ENCODE measurements at places on chromosomes 3 and 15.

DNA sequence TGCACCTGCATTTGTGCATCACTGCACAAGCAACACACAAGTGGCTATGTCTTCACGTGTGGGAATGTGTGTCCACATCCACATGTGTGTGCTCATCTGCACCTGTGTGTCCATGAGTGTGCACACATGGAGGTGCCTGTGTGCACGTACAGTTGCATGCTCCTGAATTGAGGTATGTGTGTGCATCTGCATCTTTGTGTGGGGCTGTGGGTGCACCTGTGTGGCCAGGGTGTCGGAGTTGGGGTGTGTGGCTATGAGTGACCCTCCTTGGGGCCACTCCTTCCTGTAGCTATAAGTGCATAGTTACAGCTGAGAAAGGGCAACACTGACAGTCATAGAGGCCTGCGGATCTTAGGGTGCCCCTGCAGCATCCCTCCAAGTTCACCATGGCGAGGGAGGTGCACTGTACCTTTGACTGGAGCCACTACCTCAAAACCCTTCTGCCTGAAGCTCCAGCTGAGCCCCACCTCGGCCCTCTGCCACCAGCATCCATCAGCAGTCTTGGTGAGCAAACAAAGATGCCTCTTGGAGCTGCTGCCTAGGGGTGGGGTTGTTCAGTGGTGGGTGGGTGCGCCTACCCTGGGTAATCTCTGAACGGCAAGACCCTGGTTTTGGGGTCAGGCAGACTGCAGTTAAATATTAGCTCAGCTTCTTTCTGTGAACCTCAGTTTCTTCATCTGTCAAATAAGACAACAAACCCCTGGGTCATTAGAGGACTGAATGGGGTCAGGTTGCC, 5.2 kb upstream of the HHATL start:
- peak; percentile 6 for DNase-seq

- no peak for DNase-seq
These were observed 417.4 kb downstream of the MECOM start for GRCh38 chr3:169246158-169246557.

DNA sequence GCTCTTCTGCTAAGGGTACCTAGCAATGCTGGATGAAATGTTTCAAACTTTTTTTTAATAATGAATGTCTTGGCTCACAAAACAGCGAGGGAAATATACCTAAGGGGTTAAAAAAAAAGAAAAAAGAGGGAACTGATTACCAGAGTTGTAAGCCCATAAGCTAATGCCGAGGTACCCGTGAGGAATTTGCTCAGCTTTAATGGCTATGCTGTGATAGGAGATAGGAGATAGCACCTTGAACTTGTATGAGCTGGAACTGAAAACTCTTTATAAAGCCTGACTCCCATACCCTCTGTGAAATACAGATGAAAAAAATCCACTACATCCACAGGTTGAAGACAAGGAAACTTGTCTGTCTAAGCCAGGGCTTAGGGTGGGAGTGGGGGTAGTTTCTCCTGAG, 13.9 kb downstream of the GRAMD1C start:
- no peak for DNase-seq

DNA sequence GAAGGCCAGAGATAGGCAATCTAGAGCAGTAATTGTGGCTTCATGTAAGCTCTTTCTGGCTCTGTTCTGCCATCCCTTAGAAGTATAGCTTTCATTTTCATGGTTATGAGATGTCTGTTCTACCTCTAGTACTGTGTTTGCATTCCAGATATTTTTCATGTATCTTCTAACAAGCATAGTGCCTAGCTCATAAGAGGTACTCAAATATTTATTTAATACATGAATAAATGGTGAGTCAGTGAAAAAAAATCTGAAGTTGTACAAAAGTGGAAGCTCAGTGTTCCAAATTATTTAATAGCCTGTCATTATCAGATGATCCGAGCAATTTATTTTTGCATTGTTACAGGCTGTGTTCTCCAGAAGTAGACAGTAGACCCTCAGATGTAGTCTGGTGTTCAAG, 64.3 kb downstream of the OXSM start:
- no peak for DNase-seq

- DNase-seq: no peak
These were observed 21.9 kb upstream of the CPNE9 start for GRCh38 chr3:9681723-9682081.

GRCh38 chr3:141114816-141115460, 63.8 kb downstream of the SPSB4 start:
- no peak for DNase-seq

GRCh38 chr15:53830707-53831386, 71.4 kb upstream of the WDR72 start:
- no peak for DNase-seq

- no peak for DNase-seq
These were observed 24.1 kb downstream of the CCDC54 start for GRCh38 chr3:107401301-107401700.

DNA sequence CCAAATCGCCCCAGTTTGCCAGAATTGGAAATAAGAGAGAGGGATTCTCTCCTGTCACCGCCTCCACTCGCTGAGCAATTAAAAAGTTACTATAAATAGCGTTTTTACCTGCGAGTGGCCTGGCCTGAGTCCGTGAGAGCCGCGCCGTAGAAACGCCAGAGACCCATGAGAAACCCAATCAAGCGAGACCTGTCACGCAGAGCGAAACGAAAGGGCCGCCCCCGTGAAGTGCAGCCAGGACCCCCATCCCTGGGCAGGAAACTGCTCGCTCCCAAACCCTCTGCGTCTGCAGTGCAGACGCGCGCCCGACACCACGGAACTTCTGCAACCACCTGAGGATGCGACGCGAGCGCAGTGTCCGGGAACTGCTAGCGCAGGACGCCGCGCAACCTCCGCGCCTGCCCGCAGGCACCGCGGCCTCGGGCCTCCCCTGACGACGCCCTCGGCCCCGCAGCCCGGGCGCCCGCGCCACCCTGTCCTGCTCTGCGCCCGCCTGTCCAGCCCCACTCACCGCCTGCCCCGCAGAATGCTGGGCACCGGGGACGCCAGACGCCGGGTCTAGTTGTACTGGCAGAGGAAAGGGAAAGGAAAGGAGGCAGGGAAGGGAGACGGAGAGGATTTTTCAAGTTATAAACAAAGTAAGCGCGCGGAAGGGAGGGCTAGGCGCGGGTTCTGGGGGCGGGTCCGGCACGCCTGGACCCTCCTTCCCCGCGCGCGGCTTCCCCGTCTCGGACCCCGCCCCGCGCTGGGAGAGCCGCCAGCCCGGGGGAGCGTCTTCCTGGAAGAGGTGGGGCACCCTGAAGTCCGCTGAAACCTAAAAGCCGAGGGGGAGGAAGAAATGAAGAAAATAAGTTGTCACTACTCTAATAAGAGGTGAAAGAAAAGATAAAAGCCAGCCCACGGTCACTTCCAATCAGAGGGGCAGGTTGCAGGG, at the start of gene PLSCR4:
PLSCR4 (minus strand) TSS at position 657 of the 934 bp plus-strand sequence. CDS start 29,034 bp downstream, outside the sequence.
- DNase-seq: peak; percentile 12

DNA sequence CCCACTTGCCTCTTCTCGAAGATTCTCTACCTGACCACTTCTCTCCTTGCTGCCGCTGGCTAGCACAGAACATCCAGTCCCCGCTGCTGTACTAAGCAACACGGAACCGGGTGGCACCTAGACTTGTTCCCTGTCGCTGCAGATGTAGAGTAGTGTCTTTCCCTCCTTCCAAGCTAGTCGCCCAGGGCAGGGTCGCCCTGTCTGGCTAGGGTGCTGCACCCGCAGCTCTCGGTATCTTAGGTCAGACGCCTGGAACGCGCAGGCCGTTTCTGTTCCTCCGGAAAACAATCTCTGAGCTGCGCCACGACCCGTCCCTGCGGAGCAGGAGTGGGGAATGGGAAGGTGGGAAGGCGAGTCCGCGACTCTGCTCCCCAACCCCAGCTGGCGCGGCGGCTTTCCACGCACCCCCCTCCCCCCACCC, 758 bp upstream of the SNX33 start:
- no peak for DNase-seq

DNA sequence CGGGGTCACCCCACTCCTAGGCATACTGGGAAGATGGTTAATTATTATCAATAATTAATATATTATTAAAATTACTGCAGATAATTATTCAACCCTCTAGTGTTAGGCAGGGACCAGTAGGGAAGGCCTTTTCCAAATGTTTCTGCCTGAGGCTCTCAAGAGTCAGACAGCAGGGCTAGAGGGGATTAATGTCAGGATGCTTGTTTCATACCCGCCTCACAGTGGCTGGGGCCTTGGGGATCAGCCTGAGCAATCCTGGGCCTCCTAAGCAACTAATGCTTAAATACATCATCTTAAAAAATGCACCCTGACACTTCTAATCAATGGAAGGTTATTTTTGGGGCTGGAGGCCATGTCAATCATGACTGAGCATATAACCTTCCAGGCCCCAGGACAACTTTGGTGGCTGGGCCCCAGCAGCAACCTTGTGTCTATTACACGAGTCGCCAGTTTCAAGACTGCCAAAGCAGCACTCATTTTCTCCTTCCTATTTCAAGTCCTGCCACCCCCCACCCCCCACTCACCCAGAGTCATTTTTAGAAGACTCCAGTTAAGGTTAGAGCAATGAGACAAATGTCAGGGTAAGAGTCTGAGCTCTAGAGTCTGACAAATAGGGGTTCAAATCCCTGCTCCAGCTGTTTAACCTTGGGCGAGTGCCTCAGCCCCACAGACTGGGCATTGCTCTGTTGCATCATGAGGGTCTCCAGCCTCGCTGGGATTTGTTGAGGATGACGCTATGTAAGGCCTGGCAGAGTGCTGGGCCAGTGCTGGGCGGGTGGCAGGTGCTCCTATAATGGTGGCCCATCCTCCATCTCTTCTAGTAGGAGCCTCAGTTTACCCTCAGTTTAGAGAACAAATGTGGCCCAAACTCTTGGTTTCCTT, 6.1 kb downstream of the AMOTL2 start:
- DNase-seq: no peak

DNA sequence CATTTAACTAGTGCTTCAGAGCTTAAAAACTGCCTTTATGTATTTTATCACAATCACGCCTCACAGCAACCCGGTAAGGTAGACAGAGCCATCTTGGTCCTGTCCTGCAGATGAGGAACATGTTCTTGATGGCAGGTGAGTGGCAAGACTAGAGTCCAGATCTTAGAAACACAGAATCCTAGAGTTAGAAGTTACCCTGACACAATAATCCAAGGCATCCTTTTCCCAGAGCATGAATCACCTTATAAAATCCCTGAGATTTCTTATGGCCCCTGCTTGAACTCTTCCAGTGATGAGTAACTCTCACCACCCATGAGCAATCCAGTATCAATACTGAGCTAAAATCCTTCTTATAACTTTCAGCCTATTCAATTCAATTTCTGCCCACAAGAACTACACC, 16.9 kb downstream of the POPDC2 start:
- DNase-seq: no peak

DNA sequence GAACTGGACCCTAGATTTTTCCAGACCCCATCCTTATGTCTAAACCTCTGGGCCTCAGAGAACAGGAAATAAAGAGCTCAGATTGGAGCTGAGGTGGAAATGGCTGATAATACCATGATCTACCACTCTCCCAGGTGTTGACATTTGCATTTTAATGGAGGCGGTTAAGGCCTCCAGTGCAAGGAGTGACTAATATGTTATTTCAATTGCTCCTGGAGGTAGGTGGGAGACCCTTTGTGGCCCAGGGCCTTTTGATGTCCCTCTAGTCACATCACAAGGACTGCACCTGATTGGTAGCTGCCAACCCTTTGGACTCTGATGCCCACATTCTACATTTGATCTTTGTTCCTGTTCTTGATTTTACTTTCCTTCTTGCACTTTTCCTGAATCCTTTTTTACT, 9.0 kb upstream of the ADCY5 start:
- DNase-seq: no peak

DNA sequence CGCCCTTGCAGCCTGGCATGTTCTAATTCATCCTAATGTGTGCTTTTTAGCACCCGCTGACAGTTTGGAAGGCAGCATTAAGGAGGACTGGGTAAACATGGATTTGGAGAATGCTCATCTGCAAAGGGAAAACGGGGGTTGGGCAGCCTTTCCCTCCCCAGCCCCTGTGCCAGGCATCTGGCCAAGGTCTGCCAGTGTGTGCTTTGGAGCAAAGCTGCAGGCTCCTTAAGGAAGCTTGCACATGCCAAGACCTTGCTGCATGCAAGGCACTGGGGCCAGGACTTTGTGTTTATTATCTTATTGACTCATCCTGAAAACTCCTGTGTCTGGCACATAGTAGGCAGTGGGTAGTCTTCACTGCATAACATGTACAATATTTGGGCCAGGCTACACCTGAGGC, 20.1 kb downstream of the FAM3D start:
- DNase-seq: no peak

- no peak for DNase-seq
These were observed 257.1 kb downstream of the UACA start for GRCh38 chr15:70505936-70506912.

DNA sequence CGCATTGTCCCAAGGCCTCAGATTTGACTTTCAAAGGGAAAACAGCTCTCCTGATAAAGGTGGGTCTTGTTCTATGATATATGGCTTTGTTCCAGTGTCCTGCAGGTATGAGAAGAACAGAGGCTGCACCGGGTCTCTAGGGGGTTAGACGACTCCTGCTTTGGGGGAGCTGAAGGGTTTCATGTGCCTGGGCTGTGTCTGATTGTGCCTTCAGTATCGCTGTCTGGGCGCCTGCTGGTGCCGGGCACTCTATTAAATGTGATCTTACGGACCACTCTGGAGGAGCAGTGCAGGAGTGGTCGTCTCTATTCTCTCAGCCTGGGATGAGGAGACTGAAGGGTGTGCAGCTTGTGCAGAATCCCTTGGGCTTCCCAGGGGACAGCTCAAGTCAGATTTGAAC, 16.0 kb downstream of the PAQR5 start:
- no peak for DNase-seq

DNA sequence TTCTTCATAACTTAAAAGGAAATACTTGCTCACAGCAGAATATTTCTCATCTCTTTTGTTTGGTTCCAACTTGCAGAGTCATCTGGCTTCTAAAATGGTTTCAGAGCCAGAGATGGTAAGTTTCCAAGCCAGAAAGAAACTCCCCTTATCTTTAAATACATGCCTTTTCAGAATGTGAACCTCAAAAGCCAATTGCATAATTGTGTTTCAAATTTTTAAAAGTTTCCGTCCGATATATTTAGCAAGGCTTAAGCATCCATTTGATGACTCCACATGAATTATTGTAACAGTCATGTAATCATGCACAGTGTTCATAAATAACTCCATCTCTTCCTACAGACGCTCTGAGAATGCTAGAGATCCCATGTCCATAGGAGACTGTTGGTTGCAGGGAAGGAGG, 40.6 kb upstream of the C3orf80 start:
- no peak for DNase-seq

DNA sequence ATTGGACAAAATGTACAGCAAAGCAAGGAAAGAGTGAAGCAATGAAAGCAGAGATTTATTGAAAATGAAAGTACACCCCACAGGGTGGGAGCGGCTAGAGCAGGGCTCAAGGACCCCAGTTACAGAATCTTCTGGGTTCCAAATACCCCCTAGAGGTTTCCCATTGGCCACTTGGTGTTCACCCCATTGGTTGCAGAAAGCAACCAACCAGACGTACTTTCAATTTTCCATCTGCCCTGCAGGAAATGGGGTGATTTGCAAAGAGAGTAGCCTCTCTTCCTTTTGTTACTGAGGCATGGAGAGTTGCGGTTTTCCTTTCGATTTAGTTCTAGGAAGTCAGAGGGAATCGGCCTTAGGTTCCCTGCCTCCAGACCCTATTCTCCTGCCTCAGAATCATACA, 2.4 kb downstream of the PML start:
- no peak for DNase-seq

- no peak for DNase-seq
These were observed 28.5 kb downstream of the PLA1A start for GRCh38 chr3:119626196-119626595.

GRCh38 chr3:177306252-177306651, 109.0 kb upstream of the TBL1XR1 start:
- DNase-seq: no peak
